HS-5 (cell line): ENCODE measurements at places on chromosomes 1 and 21.

DNA sequence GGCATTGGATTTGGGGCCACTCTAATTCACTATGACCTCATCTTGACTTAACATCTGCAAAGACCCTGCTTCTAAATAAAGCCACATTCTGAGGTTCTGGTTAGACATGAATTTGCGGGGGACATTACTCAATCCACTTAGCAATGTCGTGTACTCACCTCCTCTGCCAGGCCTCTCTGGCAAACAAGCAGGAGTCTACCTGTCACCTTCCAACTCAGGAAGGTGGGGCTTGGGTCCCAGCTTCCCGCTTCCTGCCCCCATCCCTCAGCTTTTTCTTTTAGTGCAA is 177.8 kb downstream of the PSMG1 start:
- DNase-seq, result no peak

- peak; percentile 56 for DNase-seq
Measured at GRCh38 chr1:210233495-210234328, 1.1 kb downstream of the SERTAD4 start.

GRCh38 chr1:198775606-198776005 is 136.8 kb downstream of the PTPRC start:
- DNase-seq, result no peak

GRCh38 chr1:87905651-87906050 is 577.0 kb downstream of the LMO4 start:
- DNase-seq, result no peak

- DNase-seq, result no peak
Measured at GRCh38 chr1:189681252-189681919, 796.3 kb downstream of the BRINP3 start.

DNA sequence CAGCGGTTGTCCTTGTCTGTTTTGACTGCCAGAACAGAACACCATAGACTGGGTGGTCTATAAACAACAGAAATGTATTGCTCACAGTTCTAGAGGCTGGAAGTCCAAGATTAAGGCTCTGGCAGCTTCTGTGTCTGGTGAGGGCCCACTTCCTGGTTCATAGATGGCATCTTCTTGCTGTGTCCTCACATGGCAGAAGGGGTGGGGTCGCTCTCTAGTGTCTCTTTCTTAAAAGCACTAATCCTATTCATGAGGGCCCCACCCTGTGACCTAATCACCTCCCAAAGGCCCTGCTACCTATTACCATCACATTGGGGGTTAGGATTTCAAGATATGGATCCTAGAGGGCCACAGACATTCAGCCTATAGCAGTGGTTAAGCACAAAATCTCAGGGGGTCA is 304.4 kb downstream of the NFIA start:
- no peak for DNase-seq

- no peak for DNase-seq
Measured at GRCh38 chr21:46033410-46034400, 52.1 kb downstream of the COL6A1 start.
